ENCODE measurements at places on chromosomes 13 and 19. TPM values are rescaled to one million over a fixed set of nuclear protein-coding genes. Genes with fewer than 3 reads are reported as not detected.

The FGF14 gene
- under 0.01 TPM for total RNA-seq

The PTGIR gene
- 6.1 TPM for total RNA-seq

The CYP2A6 gene
- total RNA-seq, result not detected

The CACNG6 gene
- 0.55 TPM for total RNA-seq

- H3K36me3 ChIP-seq, result no peaks in the 10 kb centered on the region
- no peak overlapping the region for H3K27ac ChIP-seq
- no peaks in the 10 kb centered on the region for H3K4me1 ChIP-seq
- no peaks in the 10 kb centered on the region for H3K27me3 ChIP-seq
- H3K4me3 ChIP-seq, result no peak overlapping the region
Observed at GRCh38 chr19:8515317-8515716, 1.4 kb upstream of the ZNF414 start.

DNA sequence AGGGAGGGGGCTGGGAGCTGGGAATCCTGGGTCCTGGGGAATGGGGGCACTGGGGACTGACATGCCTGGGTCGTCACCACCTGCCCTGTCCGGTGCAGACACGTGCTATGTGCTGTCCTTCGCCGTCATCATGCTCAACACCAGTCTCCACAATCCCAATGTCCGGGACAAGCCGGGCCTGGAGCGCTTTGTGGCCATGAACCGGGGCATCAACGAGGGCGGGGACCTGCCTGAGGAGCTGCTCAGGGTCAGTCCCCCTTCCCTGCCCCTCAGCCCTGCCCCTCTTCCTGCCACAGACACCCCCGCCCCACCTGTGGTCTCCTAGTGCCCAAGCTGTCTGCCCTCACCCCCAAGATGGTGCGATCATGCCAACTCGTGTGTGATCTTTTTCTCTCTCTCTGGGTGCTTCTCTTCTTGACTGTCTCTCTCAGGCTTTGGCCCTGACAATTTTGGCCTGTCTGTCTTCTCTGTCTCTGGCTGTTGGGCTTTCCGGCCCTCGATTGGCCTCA lies 5.0 kb downstream of the CYTH2 start:
- no peaks in the 10 kb centered on the region for H3K36me3 ChIP-seq
- DNase-seq, result no peak
- H3K4me1 ChIP-seq, result peaks cover 6% of the 10 kb centered on the region
- H3K27ac ChIP-seq, result no peak overlapping the region

All from uterus (tissue), 4 donors.